ENCODE measurements at places on chromosomes 12 and 14.

- DNase-seq = no peak
These were observed 277.4 kb downstream of the CCER1 start for GRCh38 chr12:90677552-90677951.

DNA sequence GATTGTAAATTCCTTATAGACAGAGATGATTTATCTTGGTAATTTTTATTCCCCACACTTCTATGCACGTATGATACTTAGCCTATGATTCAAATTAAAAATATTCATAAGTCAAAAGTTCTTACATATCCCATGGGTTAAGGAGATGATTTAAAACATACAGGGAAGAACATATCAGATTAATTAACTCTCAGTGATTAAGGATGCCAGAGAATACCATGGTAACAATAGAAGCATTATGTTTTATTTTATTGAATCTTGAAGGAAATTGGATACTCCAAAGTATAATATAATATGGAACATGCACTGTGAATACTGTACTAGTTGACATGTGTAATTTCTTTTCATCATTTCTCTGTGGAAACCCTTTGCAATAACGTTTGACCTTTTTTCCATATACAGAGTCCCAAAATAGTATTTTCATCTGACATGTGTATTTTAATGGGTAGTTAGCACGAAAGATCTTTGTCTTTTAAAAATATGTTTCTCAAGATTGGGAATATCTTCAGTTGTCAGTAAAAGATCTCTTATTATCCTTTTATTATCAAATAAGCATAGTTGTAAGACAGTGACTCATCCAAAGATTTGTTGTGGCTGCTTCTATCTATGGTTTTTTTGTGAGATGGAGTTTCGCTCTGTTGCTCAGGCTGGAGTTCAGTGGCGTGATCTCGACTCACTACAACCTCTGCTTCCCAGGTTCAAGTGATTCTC, 166.7 kb downstream of the RAD51B start:
- no peak for DNase-seq

DNA sequence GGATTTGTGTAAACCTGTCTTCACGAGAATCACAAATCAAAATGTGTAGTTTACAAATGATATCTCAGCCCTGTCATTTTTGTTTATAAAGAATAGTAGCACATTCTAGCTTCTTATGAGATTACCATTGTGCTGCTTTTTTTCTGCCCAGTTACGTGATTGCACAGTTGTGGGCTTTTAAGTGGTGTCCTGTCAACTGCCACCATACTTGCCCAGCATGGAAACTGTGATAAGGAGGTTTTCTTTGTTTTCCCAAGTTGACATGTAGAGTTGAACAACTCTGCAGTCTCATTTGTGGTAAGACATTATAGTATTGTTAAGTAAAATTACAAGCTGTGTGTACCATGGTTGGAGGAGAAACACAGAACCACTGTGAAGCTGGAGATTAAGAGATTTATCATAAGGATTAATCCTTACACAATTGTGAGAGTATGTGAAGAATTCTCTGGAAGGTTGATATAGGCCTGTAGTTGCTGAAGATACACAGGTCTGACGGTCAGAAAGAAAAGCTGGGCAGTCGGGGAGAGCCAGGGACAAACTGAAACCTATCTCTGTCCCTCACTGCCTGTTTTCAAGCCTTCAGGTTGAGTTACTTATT, 12.2 kb downstream of the CHURC1 start:
- no peak for DNase-seq

DNA sequence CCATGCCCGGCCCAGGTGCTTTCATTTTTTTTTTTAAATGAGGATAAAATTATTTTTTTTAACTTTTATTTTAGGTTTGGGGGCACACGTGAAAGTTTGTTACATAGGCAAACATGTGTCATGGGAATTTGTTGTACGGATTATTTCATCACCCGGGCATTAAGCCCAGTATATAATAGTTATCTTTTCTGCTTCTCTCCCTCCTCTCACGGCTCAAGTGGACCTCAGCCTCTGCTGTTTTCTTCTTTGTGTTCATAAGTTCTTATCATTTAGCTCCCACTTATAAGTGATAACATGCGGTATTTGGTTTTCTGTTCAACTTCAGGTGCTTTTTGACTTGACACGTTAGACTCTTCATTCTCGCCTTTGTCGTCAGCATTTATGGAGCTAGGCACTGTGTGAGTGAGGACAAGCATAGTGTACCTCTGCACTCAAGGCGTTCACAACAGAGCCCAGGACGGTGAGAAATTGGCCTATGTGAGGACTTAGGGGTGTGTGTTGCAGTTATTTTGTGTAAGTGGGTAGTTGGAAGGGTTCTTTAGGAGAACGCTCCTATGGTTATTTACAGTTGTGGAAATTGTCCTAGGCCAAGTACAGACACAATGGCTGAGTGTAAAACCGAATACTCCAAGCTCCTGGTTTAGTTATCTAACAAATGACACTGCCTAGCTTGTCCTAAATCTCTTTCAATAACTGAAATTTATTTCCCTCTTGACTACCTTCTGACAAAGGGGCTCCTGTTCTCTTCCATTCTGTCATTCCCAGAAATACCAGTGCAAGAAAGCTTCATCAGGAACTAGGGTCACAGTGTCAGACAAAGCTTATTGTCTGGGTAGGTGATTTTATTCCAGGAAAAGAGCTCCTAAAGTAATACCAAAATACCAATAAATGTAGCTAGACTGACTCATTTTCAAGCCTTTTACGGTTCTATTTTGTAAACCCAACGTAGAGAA, 200.5 kb upstream of the PRICKLE1 start:
- DNase-seq = no peak

DNA sequence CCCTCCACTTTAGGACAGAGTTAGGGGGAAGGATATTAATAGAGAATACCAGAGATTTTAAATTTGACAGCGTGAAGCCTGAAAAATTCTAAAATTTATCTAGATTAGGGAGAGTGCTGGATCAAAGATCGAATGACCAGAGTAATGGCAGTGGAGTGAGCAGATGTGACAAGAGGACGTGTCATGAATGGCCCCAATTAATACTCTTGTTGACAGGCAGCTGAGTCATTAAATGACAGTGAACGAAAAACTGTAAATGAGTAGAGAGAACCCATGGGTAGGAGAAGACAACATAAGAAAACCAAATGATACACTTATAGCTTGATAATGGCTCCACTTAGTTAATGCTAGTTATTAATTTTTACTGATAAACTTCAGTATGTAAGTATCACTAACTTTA, 73.9 kb upstream of the PLEKHA5 start:
- no peak for DNase-seq

- DNase-seq = no peak
These were observed 14.6 kb downstream of the CCDC88C start for GRCh38 chr14:91402771-91403600.

- DNase-seq = no peak
These were observed 15.7 kb downstream of the FAR2 start for GRCh38 chr12:29164477-29165393.

GRCh38 chr12:38610808-38611350, 294.3 kb downstream of the ALG10B start:
- no peak for DNase-seq

DNA sequence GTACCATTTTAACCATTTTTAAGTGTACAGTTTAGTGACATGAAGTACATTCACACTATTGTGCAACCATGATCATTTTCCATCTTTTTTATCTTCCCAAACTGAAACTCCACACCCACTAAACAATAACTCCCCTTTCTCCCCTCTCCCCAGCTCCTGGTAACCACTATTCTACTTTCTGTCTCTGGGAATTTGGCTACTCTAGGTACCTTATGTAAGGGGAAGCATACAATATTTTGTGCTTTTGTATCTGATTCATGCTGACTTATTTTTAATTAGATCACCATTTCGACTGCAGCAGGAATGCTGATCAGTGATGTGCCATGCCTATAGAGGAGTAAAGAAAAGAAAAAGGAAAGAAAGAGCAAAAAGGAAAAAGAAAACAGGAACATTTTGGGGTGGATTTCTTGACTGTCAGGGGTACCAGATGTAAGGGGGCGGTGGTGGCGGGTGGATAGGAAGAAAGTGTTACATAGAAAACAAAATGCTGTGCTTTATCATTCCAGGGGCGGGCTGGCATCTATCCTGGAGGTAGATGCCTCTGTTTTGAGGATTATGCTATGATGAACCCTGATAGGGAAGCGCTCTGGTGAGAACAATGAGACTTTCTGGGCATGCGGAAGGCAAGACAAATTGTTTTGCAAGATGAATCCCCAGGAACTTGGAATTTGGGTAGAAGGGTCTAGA, 45.2 kb upstream of the CTDSP2 start:
- DNase-seq = no peak

DNA sequence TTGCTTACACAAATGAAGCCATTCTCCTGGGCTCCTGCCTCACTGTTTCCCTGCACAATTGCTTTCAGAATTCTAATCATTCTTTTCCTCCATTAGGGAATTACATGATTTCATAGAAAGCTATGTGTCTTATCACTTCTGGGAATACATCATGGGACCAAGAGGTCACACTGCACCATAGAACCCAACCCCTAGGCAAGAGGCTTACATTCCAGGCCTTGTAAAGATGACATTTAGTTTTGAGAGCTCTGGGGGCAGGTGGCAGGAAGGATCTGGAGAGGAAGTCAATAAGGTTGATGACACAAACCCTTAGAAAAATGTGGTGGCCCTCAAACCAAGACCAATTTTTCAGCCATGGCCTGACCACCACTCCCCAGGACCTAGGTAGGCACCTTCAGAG, 57.1 kb downstream of the NUAK1 start:
- DNase-seq = no peak

GRCh38 chr14:34025325-34026017, 74.6 kb upstream of the EGLN3 start:
- DNase-seq = no peak

GRCh38 chr12:26266881-26267280, 71.5 kb downstream of the SSPN start:
- DNase-seq = no peak

- DNase-seq = no peak
These were observed 2.5 kb upstream of the LRIG3 start for GRCh38 chr12:58922849-58923248.

DNA sequence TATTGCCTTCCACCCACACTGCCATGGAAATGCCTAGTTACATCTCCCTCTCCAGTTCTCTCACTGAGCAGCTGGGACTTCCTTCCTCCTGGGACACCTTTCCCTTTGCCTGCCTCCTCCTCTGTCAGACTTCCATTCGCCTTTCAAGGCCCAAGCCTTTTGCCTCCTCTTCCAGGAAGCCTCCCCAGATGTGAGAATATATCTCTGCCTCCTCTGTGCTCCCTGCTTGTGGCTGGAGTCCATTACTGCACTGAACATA, 3.1 kb downstream of the IFI27L2 start:
- no peak for DNase-seq

DNA sequence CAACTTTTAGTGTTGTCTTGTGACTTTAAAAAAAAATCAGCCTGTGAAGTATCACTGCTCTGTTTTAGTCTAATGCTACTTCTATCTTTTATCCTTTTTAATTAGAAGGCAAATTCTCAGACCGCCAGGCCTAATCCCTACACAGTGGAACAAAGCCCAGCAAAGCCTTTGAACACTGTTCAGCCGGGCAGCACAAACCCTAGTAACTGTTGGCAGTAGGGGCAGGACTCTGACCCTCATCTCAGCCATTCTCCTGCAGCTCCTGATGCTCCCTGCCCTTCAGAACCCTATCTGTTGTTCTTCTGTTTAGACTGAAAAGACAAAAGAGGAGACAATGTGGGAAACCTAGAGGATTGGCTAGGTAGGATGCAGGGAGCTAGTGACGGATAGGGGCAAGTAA, 78.0 kb upstream of the OTX2 start:
- DNase-seq = no peak

DNA sequence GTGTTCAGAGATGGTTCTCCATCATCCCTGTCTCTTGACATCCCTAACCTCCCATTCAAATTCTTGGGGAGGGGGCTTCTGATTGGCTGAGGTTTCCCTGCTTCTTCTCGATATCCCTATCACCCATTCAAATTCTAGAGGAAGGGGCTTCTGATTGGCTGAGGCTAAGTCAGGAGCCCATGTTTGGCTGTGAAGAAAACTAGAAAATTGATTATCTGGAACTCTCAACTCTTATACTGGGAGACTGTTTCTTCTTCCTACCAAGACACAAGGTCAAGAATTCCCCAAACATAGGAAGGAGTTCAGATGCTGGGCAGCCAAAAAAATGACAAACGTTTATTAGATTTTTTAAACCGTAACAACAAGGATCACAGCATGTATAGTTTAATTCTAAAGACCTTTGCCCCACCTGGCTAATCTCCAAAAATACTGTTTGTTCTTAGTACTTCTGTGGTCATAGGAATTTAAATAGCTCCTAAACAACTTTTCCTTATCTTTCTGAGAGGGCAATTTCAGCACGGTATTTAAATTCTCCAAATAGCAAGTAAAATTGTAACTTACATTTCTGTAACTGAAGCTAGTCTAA, 26.4 kb downstream of the SPIC start:
- DNase-seq = no peak

- no peak for DNase-seq
These were observed 586.7 kb downstream of the ETNK1 start for GRCh38 chr12:23211384-23212320.

- peak; percentile 40 for DNase-seq
These were observed 1.0 kb upstream of the ERC1 start for GRCh38 chr12:989751-990660.

- no peak for DNase-seq
These were observed 193.1 kb upstream of the TBX3 start for GRCh38 chr12:114876968-114877680.

GRCh38 chr12:16183541-16183940, 93.9 kb downstream of the SLC15A5 start:
- DNase-seq = no peak

Measured in activated CD8-positive, alpha-beta memory T cell treated with anti-CD3 and anti-CD28 coated beads for 48 hours (primary cell).